ENCODE measurements at places on chromosomes 4 and X.

DNA sequence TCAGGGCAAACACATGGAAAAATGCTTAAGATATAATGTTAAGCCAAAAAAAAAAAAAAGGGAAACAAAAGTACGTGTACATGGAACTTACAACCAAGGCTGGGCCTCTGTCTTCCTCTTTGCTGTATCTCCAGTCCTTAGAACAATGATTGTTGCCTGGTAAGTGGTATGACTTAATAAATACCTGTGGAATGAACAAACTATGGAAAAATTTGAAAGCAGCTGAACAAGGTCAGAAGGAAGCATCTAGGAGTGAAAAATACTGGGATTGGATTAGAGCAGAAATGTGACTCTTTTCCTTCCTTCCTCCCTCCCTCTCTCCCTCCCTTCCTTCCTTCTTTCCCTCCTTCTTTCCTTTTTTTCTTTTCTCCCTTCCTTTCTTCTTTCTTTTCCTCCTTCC lies 54.2 kb upstream of the SMIM10 start:
- no peak for DNase-seq

GRCh38 chr4:31126881-31127398 lies 406.8 kb downstream of the PCDH7 start:
- DNase-seq, result no peak

- no peak for DNase-seq
These were observed 139.9 kb downstream of the REPS2 start for GRCh38 chrX:17086317-17086716.

GRCh38 chr4:3073158-3074077 lies 920 bp downstream of the HTT-AS start:
- peak; percentile 60 for DNase-seq

DNA sequence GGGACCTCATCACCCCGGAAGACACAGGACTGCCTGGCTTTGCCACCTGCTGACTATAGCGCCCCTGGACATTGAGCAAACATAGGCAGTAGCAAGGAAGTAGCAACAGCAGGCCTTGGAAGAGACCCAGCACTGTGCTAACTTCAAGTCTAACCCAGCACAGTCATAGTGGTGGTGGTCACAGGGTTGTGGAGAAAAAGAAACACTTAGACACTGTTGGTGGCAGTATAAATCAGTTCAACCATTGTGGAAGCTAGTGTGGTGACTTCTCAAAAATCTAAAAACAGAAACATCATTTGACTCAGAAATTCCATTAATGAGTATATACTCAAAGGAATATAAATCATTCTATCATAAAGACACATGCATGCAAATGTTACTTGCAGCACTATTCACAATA lies 874.0 kb upstream of the EPHA5 start:
- no peak for DNase-seq

DNA sequence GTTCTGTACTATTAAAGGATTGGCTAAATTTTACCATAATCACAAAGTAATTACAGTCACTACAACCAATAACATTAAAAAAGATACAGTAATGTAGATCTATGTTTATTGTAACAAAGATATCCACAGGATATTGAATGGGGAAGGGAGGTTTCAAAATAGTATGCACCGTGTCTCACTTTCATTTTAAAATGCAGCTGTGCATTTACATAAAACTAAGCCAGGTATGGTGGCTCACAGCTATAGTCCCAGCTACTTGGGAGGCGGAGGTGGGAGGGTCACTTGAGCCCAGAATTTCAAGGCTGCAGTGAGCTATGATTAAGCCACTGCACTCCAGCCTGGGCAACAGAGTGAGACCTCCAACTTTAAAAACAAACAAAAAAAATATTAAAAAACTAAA lies 8.5 kb downstream of the SRP72 start:
- no peak for DNase-seq

GRCh38 chr4:46856333-46856732 lies 52.7 kb downstream of the COX7B2 start:
- DNase-seq, result no peak

DNA sequence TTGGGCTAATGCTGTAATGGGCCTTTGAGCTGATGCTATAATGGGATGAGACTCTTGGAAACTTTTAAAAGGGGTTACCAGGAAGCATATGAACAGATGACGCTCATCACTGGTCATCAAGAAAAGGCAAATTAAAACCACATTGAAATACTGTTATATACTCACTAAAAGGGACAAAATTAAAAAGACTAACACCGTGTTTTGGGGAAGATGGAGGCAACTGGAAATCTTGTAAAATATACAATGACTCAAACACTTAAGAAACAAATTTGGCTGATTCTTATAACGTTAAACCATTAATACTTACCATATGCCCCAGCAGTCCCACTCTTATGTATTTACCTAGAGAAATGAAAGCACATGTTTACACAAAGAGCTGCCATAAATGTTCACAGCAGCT lies 207.2 kb upstream of the GPRIN3 start:
- DNase-seq, result no peak

- DNase-seq, result no peak
These were observed 204.9 kb downstream of the SMARCA1 start for GRCh38 chrX:129318375-129318774.

GRCh38 chr4:98517218-98518021 lies 141.0 kb downstream of the TSPAN5 start:
- no peak for DNase-seq

DNA sequence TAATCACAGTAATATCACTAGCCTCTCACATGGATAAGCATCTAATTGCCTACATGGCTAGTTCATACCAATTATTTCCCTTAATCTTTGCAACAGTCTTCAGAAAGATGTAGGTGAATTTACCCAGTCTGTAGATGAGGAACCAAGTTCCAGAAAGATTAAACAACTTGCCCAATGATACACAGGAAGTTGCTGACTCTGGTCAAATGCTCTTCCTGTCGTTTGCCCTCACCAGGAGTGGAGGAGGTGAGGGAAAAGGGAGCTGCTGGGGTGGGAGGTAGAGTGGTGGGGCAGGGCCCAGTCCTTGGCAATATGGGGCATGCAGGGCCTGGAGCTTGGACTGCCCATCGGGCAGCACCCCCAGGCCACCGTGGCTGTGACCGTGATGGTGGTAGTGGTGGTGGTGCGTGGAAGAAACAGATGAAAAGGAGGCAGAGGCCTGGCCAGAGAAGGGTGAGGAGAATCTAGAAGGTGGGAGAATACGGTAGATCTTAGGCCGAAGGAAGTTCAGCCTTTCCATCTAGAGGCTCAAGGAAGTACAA lies 2.3 kb upstream of the KDM5C start:
- DNase-seq, result no peak

DNA sequence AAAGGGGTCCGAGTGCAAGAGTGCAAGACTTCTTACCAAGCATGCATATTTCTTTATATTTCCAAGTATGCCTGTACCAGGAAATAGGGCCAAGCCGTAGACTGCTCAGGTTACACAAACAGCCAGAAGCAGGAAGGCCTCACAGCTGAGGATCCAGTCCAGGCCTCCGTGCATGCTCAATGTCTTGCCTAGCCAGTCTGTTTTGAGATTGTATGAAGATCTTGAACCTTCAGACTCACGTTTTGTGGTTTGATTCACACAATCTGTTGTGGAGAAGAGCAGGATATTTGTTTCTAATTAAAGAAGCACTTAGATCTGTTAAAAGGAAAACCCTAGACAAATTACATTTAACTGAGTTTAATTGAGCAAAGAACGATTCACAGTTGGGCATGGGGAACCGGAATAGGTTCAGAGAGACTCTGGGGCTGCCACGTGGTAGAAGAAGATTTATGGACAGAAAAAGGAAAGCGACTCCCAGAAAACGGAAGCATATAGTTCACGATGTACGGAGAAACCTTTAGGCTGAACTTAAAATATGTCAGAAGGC lies 1.2 kb downstream of the MGST2 start:
- peak; percentile 76 for DNase-seq

DNA sequence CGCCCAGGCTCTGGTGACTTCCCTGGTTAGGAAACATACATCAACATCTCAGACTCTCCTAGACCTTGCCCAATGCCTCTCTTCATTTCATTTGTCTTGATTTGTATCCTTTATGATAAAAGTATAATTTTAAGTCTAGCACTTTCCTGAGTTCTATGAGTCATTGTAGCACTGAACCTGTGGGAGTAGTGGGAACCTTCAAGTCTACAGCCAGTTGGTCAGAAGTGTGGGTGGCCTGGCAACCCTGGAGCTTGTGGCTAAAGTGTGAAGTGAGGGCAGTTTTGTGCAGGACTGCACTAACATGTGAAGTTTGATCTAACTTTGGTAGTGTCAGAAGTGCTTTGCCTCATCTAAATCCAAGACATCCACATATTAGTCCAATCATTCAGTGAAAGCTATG lies 259.3 kb upstream of the IGFBP7 start:
- DNase-seq, result no peak

- no peak for DNase-seq
These were observed 1.1 kb downstream of the GTPBP6 start for GRCh38 chrX:317424-318067.

DNA sequence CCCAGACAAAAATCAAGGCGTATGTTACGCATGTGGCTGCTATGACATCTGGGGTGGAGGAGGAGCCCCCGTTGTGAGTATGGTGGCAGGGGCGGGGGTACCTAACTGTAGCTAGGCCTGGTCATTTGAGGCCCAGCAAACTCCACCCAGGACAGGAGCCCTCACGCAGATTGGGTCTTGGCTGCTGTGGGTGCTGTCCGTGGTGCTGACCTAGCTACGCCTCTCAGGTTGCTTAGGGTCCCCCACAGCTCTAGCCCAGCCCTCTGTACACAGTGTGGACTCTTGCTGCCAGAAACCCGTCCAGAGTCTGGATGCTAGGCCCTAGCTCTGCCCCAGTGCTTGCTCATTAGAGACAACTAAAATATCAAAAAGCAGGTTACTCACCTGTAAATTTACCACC lies 146.7 kb upstream of the PSAPL1 start:
- peak; percentile 85 for DNase-seq

- DNase-seq, result no peak
These were observed 3.4 kb downstream of the UGT2A3 start for GRCh38 chr4:68948044-68948743.

GRCh38 chrX:83771664-83772063 lies 89.3 kb upstream of the CYLC1 start:
- peak; percentile 49 for DNase-seq

DNA sequence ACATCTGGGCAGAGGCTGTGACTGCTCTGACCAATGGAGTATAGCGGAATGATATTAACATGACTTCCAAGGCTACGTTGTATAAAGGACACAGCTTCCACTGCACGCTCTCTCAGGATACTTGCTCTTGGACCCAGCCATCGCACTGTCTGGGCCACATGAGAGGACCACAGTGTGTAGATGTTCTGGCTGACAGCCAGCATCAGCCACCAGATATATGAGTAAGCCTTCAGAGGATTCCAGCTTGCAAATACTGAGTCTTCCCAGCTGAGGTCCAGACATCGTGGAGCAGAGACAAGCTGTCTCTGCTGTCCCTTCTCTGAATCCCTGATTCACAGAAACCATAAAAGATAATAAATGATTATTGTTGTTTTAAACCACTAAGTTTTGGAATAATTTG lies 146.8 kb upstream of the USP9X start:
- DNase-seq, result no peak

- no peak for DNase-seq
These were observed 317.1 kb downstream of the DCTD start for GRCh38 chr4:182600093-182600492.

GRCh38 chr4:126265888-126266287 lies 951.1 kb downstream of the FAT4 start:
- no peak for DNase-seq

DNA sequence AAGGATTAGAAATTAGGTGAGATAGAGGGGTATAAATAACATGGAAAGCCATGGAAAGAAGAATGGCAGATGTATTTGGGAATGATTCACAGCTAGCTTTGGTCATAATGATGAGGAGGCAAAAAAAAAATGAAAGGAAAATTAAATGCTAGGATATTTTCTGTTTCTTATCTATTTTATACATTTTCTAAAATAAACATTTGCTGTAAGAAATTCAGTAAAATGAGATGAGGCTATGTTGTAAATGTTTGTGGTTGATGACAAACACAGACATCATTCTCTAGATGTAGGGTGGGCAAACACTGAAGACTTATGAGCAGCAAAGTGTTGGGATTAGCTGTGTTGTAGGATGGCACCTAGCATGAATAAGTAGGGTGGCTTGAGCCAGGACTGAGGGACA lies 407.1 kb downstream of the IL15 start:
- DNase-seq, result no peak

GRCh38 chrX:76184276-76184675 lies 11.4 kb downstream of the PBDC1 start:
- no peak for DNase-seq

- no peak for DNase-seq
These were observed 31.5 kb downstream of the SEC24B start for GRCh38 chr4:109465069-109465468.

DNA sequence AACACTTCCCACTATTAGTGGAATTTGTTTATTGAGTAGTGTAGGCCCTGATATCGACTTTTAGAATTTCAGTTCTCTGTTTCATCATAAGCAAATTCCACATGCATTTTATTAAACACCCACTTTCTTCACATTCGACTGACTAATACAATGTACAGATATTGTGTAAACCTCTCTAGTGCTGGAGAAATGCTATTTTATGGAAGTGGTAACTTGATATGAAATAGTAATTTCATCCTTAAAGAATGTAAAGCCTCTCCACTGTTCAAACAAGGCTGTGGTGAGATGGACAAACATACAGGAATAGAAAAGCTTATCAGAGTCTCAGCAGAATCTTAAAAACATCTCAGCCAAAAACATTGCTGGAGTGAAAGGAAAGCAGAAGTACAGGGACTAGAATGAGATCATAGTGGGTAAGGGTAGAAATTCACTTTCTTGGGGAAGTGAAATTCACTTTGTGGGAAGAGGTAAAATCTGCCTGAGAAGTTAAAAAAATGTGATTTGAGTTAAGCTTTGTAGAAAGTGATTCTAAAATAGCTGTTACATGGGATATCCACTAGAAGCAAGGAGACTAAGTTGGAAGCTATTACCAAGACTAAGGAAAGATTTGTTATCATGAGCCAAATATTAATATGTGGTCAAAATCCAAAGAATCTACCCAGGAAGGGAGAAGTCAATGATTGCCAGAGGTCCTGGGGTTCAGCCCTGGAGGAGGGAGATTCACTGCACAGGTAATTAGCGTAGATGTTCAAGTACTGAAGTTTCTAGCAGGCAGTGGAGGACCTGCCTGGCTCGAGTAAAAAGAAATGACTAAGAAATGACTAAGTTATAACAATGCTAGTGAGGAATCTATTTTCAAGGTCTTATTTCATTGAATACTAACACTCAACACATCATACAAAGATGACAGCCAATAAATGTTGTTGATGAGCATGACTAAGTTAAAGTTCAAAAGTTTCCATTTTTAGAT lies 398.3 kb upstream of the FAM47C start:
- DNase-seq, result no peak

DNA sequence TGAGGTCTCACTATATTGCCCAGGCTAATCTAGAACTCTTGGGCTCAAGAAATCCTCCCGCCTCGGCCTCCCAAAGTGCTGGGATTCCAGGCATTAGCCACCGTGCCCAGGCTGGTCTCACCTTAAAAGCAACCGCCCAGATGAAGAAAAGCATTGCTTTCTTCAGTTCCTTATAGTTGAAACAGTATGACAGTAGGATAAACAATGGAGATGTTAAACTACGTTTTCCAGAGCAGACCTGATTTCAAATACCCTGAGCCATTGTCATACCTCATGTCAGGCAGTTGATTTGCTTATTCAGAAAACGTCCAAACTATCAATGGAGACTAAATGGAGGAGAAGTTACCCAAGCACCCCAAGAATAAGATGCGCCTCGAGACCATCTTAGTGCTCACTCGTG lies 26.3 kb upstream of the TMEM131L start:
- no peak for DNase-seq

GRCh38 chr4:145061318-145061920 lies 36.6 kb downstream of the ANAPC10 start:
- no peak for DNase-seq

- DNase-seq, result no peak
These were observed 17.6 kb upstream of the PRPS1 start for GRCh38 chrX:107610667-107611066.

GRCh38 chr4:118224243-118224829 lies 128.5 kb downstream of the PRSS12 start:
- DNase-seq, result no peak
